T-helper 2 cell (primary cell): ENCODE measurements at places on chromosomes 1 and 21.

GRCh38 chr1:179369751-179370341 lies 4.1 kb downstream of the AXDND1 start:
- DNase-seq, result no peak

DNA sequence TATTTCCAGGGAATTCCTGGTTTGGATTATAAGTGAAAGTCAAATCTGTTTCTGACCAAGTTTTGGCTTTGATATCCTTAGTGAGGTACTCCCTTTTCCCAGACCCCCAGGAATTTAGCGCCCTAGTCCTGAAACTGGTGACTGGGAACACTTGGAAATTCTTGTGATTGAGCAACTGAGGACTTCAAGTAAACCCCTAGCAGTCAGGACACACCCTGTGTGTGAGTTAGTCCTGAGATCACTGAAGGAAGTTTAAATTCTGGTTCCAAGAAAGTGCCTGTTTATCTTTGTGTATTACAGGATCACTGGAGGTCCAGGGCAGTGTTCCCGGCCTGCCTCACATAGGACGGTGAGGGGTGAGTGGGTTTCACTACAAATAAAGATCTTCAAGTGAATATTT lies 95.1 kb upstream of the F3 start:
- no peak for DNase-seq

- DNase-seq, result no peak
Observed at GRCh38 chr1:223709598-223709997, 2.7 kb upstream of the CAPN2 start.

- no peak for DNase-seq
Observed at GRCh38 chr1:53945183-53945432, 391 bp downstream of the IFT25 start.
